ENCODE measurements at places on chromosomes 4 and X.

DNA sequence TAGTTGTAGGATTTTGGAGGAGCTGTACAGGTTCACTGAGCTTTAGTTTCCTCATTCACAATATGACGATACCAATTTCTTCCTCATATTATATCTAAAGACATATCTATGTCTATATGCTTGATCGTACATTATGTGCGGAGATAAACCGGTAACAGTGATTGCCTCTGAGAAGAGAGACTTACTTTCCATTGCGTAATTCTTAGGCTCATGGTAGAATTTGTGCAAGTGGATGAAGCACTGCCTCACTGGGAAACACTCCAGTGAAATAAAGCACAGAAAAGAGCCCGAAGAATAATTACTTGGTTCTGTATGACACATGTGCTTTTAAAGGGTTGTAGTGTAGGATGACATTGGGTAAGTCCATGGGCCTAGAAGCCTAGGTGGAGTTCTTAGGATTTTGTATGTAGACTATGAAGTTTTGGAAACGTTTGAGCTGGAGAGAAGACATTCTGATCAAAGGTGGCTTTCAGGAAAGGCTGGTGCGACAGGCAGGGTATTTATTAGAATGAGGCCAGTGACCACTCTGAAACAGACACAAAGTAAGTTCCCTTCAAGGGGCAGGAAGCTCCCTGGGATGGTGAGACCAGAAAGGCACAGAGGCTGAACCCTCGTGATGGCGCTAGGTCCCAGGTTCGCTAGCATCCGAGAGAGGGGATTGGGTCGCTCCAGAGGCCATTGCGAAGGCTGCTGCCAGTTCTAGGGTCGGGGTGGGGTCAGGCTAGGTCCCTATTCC is 649 bp upstream of the VBP1 start:
- DNase-seq, result no peak

DNA sequence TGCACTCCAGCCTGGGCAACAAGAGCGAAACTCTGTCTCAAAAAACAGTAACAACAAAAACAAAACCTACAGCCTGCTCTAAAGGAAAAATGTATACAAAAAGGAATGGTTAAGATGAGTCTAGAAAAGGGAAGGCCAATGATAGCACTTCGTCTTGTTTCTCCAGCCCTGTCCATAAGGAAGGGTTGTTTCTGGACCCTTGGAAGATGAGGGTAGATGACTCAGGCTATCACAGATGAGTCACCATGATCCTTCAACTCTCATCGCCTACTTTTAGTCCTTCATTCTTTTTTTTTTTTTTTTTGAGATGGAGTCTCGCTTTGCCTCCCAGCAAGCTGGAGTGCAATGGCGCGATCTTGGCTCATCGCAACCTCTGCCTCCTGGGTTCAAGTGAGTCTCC is 8.8 kb downstream of the PLA2G12A start:
- no peak for DNase-seq

- DNase-seq, result no peak
These were observed 2.9 kb upstream of the SH3BP2 start for GRCh38 chr4:2789793-2790582.

DNA sequence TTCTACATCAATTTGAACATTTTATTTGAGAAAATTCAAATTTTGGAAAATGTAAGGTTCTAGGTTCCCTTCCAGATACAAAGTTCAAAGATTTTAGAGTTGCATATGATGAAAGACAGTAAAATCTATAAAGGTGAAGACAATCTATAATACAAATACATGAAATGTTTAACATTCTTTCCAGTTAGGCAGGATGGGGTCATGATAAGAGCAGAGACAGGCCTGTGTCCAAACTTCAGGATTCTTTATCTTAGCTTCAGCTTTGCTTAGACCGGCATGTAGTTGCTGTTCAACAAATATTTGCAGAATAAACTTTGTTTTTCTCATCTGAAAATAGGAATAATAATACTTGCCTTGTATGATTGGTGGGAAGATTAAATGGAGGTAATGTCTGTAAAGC is 4.5 kb upstream of the RPS6KA3 start:
- no peak for DNase-seq

- no peak for DNase-seq
These were observed 10.3 kb upstream of the CXCL2 start for GRCh38 chr4:74109116-74109869.

DNA sequence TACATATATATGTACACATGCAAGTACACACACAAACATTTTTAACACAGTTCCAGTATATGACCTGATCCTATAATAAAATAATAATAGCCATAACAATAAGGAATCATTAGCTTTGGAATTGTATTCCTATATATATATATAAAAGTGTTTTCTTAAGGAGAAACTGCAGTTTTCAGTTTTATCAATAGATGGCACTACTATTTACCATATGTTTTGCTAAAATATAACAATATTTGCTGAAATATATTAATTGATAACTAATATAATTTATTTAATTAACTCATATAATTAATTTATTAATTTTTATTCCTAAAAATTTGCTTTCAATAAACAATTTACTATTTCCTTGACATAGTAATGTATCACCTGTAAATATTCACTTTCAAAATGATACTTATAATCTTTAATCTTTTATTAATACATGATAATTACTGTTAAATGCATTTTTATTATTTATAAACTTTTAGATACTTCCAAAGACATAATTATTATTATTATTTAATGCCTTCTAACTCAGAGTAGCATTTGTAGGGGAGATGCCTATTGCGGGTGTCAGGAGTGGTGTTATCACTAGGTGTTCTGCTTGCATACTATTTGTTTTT is 599.5 kb downstream of the FSTL5 start:
- DNase-seq, result no peak

DNA sequence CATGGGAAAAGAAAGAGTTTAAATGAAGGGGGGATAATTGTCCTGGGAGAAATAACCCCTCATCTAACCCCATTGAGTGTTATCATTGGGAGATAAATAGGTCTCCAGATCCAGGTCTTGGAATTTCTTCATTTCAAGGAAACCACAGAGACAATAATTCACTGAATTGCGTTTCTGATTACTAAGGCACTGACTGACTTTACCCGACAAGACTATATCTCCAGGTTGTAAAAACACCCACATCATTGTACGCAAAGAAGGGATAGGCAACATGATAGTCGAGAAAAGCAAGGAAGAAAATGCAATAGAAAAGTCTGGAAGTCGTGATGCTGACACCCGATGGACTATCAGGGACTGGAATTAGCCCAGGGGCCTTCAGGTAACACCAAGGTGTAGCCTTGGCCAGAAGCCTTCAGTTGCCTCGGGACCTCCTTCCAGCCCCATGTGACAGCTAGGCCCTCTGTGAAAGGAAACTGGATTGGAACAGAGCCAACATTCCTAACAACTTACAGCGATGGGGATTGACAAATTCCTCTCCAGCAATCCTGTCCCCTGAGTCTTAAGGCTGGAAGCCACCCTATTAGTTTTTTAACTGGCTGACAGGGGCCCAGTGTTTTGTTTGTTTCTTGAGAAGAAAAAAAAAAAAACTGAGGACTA is 46.5 kb upstream of the RAB9B start:
- DNase-seq, result no peak

DNA sequence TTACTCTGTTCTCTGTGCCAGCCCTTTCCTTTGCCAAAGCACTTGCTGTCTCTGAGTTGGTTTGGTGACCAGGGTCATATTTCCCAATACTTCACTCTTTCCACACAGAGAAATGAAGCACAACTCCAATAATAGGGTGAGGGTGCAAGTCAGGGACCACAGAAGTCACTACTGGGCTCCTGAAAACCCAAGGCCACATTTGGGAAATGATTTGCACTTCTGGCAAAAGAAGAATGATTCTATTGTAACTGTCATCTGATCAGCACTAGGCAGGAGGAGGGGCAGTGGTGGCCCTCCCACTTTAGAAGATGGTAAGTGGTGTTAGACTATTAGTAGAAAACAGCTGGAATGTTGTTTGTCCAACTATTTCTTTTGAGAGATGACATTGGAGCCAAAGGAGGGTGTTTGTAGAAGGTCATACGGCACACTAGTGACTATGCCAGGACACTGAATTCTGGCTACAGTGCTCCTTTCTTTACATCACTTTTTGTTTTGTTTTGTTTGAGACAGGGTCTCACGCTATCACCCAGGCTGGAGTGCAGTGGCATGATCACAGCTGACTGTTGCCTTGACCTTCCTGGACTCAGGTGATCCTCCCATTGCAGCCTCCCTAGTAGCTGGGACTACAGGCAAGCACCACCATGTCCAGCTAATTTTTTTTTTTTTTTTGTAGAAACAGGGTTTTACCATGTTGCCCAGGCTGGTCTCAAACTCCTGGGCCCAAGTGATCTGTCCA is 10.8 kb upstream of the HADH start:
- no peak for DNase-seq

DNA sequence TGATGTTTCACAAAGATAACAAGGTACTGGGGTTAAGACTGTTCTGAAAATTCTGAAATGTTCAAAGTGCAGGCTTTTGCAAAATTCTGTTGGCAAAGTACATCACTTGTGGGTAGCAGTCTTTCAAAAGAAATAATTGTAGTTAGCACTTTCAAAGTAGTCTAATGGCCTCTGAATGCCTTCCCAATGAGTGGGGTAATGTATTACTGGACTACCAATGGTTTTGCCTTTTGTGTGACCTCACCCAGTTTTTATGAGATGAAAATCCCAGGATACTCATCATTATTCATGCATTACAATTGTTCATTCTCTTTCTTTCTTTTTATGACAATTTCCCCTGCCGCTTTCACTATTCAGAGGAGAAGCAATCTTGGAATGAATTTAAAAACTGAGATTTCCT is 686.1 kb downstream of the GLUD2 start:
- DNase-seq, result no peak

DNA sequence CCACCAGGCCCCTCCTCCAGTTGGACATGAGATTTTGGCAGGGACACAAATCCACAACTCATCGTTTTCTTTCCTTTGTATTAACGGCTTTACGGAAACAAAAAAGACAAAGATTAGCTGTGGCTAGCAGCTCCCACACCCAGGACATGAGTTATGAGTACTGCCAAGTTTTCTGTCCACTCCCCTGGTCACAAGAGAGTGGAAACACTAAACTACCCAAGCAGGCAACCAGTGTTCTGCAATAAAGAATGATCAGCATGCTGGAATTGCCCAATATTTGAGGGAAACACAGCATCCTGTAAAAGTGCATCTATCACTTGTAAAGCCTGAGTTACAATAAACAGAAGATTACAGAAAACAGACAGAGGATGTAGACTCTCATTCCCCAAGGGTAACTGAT is 358.4 kb downstream of the NLGN4X start:
- no peak for DNase-seq

GRCh38 chr4:185225940-185226339 is 16.5 kb downstream of the SNX25 start:
- DNase-seq, result no peak

- DNase-seq, result no peak
These were observed 28.9 kb downstream of the SNX25 start for GRCh38 chr4:185238215-185238681.
